Suppressor macrophage treated with lipopolysaccharide for 1 hour (primary cell): ENCODE measurements at places on chromosomes 16 and 17.

GRCh38 chr17:77724876-77725615, 233.5 kb upstream of the TNRC6C start:
- DNase-seq: no peak

- no peak for DNase-seq
These were observed 115.9 kb downstream of the KATNIP start for GRCh38 chr16:27665881-27666280.

GRCh38 chr17:12348476-12348875, 317.2 kb upstream of the MYOCD start:
- no peak for DNase-seq

DNA sequence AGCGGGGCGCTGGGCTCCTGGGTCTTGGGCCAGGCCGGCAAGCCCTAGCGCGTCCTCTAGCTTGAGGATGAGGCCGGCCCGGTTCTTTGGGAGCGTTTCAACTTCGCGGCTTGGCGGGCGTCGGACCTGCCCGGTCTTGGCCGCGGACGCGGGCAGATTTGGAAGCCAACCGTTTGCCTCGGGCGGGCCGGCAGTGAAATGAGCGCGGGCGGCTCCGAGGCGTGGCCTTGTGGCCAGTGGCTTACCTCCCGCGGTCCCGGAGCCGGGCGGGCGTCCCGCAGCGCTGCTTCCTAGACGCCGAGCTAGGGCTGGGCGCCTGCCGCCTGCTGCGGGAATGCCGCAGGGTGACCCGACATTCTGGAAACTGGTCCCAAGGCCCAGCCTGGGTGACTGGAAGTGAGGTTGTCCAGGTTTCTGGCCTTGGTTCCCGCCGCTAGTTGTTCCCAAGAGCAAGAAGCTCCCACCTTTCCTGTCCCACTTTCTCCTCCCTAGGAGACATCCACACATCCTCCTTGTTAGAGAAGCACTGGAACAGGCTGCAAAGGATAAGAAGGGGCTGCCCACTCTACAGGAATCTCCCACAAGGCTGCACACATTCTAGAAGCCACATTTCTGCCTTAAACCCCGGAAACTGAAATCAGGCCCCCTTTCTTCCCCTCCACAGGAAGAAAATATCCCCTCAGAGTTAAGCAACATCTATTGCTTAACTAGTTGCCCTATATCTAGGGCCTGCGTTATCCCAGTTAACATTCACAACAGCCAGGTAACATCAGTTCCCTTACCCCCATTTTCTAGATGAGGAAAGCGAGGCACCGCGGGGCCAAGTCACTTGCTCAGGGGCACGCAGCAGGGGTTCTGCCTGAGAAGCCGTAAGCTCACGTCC, 4.5 kb upstream of the CBX8 start:
- DNase-seq: no peak

DNA sequence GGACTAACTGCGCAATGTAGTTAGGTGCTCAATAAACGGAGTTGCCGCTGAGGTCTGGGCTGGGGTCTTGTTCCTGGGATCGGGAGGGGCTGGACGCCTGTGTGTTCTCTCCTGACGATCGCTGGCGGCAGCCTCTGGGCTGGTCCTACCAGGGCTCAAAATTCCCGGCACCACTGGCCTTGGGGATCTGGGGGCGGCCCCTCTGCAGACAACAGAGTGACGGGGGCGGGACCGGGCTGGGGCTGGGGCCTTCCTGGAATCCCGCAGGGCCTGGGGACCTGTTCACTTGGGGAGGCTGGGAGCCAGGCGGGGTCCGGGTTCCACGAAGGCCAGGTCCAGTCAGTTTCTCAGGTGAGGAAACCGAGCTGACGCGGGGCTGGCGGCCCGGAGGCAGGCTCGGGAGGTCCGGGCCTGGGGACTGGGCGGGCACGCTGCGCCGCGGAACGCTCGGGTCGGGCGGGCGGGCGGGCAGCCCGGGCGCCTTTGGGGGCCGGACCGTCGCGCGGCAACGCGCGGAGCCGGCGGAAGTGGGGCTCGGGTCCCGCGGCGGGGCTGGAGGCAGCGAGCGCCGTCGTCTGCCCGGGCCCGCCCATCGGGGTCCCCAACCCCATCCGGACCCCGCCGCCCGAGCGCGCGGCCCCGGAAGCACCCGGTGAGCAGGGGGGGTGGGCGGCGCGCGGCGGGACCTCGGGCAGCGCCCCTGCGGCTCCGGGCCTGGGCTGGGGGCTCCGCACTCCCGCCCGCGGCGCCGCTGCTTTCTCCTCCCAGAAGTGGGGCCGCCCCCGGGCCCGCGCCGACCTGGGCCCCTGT, at the start of gene PIGQ:
Gene PIGQ, plus strand, starts transcription at position 524 of the 810 bp plus-strand sequence. CDS start 4,107 bp downstream, outside the sequence.
- peak; percentile 90 for DNase-seq

GRCh38 chr16:64397945-64398508, 723.8 kb downstream of the CDH11 start:
- no peak for DNase-seq
